ENCODE measurements at places on chromosomes 7 and 10.
A peak's percentile ranks its signal among the peaks of the same experiment; 100 is the strongest.

DNA sequence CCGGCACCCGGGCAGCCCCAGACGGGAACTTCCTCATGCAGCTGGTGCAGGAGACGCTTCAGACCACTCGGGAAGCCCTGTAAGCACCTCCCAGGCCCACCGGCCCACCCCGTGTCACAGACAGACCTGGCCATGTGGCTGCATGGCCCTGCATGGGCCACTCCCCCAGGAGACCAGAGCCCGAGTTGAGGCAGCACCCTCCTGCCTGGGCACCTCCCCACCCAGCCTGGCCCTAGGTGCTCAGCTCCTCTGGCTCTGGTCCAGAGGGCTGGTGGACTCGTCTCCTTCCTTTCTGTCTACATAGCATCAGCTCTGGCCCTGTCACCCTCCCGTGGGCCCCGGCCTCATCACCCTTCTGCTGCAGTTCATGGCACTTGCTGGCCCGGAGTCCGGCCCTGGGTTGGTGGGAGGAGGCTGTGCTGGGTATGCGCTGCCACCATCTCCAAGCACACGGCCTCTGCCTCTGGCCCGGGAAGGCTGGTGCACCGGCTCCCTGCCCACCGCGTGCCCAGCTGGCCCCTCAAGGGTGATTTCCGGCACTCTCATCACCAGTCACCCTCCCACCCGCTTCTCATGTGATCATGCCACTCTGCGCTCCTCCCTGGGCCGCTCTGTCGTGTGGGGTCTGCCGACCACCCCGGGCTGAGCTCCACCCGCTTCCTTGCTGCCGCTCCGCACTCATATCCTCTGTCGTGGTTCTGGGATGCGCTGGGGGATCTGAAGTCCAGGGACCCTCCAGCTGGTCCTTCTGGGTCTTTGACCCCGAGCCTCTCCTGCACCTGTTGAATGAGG lies 53.1 kb upstream of the DPYSL4 start:
- DNase-seq: no peak

DNA sequence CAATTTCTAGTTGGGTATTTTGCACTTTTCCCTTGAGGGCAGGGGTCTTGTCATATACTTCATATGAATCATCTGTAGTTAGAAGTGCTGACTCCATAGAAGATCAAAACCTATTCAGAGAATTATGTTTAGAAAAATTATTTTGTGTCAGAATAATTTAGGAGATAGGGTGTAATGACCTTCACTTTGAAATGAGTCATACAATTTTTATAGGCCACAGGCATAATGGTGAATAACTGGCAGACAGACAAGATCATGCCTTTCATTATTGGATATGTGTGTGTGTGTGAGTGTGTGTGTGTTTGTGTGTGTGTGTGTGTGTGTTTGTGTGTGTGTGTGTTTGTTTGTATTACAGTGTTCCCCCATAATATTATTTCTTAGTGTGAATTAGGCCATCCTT lies 523.0 kb downstream of the ANKRD7 start:
- no peak for DNase-seq

DNA sequence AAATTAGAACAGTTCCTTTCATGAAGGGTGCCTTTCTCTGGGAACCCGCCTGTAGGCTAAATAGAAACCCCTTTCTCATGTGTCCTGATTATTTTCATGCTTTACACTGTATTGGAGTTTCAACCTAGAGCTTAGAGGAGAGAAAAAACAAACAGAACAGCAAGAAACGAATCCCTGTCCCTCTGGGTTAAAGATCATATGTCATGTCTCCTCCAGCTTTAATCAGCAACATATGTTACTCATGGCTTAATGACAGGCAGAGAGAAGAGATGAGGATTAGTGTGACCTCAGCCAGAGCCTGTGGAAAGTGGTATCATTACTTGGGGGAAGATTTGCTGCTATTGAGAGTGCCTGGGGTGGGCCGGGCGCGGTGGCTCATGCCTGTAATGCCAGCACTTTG lies 32.1 kb downstream of the CRCP start:
- peak; percentile 54 for DNase-seq

GRCh38 chr7:119969054-119969453 lies 303.9 kb upstream of the KCND2 start:
- DNase-seq: no peak
